ENCODE measurements at places on chromosomes 1 and 21. TPM values are rescaled to one million over a fixed set of nuclear protein-coding genes. Genes with fewer than 3 reads are reported as not detected.

GRCh38 chr1:82487778-82488177, 687.0 kb downstream of the ADGRL2 start:
- DNase-seq, result no peak

- no peak for DNase-seq
Measured at GRCh38 chr21:22725436-22725835, 1727.2 kb downstream of the NCAM2 start.

GRCh38 chr1:39472826-39473225, 18.6 kb upstream of the BMP8A start:
- no peak for DNase-seq

DNA sequence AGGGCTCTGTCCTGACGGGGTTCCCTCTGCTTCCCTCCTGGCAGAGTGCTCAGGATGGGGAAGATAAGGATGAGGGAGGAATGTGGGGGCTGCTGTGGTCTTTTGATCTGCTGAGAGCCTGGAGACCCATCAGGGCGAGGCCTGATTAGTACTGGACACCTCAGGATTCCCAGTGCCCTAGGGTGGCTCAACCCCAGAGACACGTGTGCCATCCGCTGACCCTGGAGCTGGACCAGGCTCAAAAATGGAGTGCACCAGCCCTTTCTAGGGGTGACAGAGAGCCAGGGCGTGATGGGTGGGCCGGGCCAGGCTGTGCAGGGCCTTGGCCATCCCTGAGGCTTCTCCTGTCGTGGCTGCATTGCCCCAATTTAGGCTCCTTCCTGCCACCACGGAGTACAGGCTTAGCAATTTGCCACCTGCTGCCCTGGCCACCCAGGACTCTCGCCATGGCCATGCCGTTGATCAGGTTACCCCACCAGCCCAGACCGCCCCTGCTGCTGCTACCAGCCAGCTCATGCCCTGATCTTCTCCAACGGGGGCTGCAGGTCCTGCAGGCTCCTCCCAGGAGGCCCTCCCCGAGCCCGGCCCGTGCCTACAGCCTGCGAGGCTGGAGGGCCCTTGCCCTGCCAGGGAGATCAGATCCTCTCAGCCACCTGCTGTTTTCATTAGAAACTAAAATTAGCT, 9.5 kb downstream of the WNT4 start:
- no peak for DNase-seq

DNA sequence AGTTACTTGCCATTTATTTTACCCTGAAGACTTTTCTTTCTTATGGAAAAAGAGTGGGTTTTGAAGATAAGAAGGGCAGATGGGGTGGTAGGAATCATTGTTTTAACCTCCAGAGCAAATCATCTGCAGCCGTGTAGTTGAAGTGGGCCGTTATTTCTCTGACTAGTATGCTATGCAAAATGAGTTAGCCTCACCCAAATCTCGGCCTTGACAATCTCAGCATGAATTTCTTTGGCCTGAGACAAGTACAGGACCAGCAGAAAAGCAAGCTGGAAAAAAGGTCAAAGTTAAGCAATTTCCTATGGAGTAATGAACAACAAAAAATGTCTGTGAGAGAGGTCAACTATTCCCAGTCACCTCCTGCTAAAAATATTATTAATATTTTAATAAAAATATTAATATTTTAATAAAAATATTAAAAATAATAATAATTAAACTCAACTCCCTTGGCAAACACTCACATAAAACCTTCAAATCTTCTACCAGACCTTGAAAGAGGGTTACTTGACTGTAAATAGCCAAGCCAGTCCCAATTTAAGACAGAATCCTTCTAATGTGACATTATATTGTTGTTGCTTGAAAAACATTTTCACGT, 6.8 kb upstream of the TEKT2 start:
- no peak for DNase-seq

SPRR1A gene
- not detected for total RNA-seq

BTBD8 gene
- 3.4 TPM for total RNA-seq

EDN2 gene
- total RNA-seq, result 2.6 TPM

DNA sequence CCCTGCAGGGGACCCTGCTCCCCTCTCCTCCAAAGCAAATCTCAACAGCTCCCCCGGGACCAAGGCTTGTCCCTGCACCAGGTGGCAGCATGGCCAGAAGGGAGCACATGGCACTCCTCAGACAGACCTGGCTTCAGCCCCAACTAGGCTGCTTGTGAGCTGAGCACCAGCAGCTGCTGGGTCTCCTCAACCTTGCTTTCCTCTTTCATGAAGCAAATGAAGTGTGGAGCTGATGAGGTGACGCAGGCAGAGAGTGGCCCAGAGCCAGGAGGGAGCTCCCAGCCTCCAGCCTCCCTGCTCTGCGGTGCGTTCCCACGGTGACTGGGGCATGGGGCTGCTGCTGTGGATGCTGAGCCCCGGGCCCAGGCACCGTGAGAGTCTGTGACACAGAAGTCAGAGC, 34.0 kb downstream of the MEGF6 start:
- no peak for DNase-seq

NHLH2 gene
- total RNA-seq, result 0.07 TPM

CA6 gene
- not detected for total RNA-seq

DNA sequence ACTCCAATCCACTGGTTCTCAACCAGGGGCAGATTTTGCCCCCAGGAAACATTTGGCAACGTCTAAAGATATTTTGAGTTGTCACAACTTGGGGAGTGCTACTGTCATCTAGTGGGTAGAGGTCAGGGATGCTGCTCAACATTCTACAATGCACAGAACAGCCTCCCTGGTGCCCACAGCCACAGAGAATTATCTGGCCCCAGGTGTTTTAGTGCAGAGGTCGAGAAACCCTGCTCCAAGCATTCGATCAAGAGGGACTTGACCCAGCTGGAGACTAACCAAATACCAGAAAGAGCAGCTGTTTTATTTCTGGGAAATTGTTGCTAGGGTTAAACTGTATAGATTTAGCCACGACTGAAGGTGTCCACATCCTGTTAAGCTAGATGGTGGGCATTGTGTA, 19.2 kb downstream of the CD247 start:
- DNase-seq, result no peak
